ENCODE measurements at places on chromosomes 12 and 14.

DNA sequence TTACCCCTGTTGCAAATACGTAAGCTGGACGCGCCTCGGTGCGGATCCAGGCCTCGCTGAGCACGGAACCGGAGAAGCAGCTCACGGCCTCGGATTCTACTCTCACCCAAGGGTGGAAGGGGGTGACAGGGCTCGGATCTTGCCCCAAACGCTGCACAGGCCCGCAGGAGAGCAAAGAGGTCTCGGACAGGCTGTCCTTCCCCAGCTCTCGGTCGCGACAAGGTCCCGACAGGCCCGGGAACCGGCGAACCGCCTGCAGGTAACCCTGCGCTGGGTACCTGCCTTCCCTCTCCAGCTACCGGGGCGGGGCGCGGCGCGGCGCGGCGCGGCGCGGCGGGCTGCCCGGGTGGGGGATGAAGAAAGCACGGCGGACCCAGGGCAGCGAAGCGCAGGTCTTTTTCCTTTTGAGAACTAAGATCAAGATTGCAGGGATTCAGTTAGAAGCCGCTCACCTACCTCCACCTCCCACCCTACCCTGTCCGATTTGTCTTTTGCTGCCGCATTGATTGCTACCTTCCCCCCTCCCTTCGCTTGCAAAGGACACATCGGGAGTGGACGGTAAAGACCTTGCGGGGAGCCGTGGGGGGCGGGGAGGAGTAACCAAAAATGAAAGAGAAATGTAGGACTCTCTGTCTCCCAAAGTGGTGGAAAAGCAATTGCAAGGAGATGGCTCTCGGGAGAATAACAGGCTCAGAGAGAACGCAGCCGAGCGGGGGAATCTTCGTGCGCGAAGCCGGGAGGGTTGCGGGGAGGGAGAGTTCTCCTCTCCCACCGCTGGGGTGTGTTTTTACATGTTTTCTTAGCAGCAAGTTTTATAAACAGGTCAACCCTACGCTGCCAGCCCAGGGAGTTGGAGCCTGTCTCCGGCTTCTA lies 8.4 kb upstream of the TBX3 start:
- H3K27ac ChIP-seq: no peak overlapping the region
- peaks cover 12% of the 10 kb centered on the region for H3K4me1 ChIP-seq
- H3K36me3 ChIP-seq: no peaks in the 10 kb centered on the region
- peaks cover 33% of the 10 kb centered on the region for H3K27me3 ChIP-seq

DNA sequence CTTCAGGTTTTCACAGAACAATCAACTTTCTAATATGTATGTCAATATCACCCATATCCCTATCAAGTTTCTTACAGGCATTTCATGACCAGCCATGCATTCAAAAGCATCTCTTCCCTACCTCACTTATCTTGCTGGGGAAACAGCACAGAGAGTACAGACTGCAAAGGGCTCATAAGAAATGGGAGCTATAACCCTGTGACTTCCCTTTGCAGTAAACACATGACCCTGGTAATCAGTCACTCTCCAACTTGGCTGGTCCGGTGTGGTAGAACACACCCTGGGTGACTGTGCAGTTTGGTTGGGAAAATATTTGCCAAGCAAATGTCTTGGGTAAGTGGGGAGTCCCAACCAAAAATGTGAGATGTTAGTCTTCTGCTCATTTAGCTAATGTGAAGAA lies 49.4 kb upstream of the TMCC3 start:
- DNase-seq: no peak
- no peaks in the 10 kb centered on the region for H3K27me3 ChIP-seq
- no peaks in the 10 kb centered on the region for H3K36me3 ChIP-seq
- H3K27ac ChIP-seq: peak overlapping the region; percentile 70
- H3K4me3 ChIP-seq: no peak overlapping the region
- H3K4me1 ChIP-seq: peaks cover 15% of the 10 kb centered on the region

- DNase-seq: no peak
- H3K27ac ChIP-seq: peak overlapping the region; percentile 48
- H3K4me1 ChIP-seq: peaks cover 3% of the 10 kb centered on the region
- no peaks in the 10 kb centered on the region for H3K36me3 ChIP-seq
- no peak overlapping the region for H3K4me3 ChIP-seq
Observed at GRCh38 chr14:92577321-92577742, 63.8 kb downstream of the RIN3 start.

- H3K36me3 ChIP-seq: peaks cover 25% of the 10 kb centered on the region
- no peaks in the 10 kb centered on the region for H3K4me1 ChIP-seq
- H3K27ac ChIP-seq: no peak overlapping the region
- H3K4me3 ChIP-seq: no peak overlapping the region
Observed at GRCh38 chr12:19351346-19351745, 87.9 kb upstream of the AEBP2 start.
